ENCODE measurements at places on chromosomes 16 and 17.

DNA sequence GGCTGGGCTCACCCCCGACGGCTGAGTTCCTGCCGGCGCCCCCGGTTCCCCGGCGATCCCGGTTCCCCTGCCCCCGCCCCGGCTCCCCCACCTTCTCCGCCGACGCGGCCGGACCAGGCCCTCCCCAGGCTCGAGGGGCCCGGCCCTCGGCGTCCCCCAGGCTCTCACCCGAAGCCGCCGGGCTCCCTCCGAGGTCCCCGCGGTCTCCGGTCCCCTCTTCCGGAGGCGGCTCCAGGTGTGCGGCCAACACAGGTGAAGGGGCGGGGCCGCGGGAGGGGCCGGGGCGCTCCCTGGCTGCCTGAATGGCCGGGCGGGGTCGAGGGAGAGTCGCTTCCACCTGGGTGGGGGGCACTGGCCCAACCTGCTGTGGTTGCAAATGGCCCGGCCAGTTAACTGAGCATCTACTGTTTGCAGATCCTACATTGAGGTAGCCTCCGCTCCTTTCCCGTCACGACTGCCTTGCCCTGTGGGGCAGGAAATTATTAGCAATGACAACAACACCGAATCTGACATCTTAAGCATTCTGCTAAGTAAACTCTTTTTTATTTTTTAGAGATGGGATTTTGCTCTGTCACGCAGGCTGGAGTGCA lies at the start of gene BICDL2:
Gene BICDL2, minus strand, starts transcription at position 219 of the 590 bp plus-strand sequence. CDS start 1,448 bp downstream, outside the sequence.
- DNase-seq = no peak

GRCh38 chr17:49387498-49388289 lies 25.6 kb upstream of the ZNF652 start:
- no peak for DNase-seq

DNA sequence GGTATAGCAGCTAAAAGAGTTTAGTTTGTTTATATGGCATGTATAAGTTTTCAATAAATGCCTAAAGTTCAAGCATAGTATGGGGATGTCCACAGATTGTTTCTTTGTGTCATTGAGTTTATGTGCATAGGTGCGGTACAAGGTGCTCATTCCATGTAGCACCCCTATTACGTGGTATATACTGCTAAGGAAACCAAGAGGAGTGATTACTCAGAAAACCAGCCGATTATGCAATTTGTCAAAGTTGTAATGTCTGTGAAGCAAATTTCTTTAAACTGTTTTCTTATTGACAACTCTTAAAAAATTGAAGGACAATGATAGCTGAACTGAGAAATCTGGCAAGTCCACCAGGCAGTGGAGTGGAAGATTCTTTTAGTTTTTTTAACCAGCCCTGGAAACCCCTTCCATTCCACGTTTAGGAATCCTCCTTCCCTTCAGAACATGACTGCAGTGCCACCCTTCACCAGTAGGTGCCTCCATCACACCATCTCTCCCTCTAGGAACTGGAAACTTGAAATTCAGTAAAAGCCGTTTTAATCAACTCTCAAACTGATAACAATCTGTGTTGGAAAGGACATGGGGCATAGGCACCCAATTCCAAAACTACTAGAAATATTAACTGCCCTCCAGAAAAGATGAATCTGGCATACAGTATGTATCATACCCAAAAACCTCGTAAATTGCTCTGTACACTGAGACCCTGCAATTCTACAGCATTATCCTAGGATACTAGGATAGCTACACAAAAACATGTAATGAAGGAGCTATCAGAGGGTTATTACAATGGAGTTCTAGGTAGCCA lies 43.5 kb downstream of the REXO5 start:
- peak; percentile 59 for DNase-seq

DNA sequence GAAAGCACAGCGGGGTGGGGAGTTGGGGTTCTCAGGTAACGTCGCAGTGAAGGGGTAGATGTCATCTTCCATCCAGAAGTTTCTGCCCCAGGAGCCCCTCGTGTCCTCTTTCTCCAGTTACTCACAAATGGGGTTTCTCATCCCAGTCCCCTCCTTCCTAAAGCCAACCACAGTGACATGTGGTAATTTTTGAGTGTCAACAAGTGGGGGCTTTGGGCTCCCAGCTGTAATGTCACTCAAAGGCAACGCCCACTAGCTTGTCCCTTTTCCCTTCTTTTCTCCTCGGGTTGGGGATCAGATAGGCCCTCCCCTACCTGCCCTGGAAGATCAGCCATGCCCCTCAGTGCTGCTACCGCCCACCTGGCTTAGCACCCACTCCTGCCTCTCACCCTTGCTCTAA lies 14.4 kb downstream of the IRX5 start:
- no peak for DNase-seq

DNA sequence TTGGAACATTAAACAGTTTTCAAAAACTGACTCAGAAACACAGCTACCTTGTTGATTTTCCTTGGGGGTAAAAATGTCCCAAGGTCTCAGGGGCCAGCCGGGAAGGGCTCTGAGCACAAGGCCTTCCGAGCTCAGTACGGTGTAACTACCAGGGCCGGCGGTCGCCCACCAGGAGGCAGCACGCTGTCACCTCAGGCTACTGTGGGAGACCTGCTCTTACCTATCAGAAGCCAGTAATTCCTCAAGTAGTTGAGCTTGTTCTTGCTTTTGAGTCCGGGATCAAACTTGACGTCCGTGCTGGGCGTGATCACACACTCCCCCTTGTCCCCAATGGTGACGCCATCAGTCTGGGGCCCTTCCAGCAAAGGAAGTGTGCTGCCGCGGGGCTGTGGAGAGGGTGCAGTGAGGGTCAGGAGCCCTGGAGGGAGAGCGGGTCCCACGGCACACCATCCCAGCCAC lies 43.4 kb upstream of the ICAM2 start:
- DNase-seq = peak; percentile 73

GRCh38 chr16:13118091-13118490 lies 216.7 kb downstream of the SHISA9 start:
- DNase-seq = no peak

- no peak for DNase-seq
These were observed 4.0 kb downstream of the ZNF785 start for GRCh38 chr16:30581457-30581856.

DNA sequence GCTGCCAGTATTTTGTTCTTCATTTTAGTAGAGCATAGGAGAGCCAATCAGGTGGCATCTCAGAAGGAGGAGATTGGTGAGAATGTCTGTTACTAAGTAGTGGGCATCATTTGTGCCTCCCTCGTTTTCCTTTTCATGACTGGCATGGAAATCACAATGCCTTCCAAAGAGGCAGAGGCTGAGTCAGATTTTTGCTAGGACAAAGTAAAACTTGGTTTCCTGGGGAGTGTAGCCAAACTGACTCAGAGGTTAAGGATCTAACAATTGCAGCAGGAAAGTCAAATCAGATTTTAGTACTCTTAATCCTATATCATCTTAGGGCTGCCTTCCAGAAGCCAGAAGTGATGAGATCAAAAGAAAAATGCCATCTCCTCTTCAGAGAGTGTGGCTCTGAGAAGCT lies 138.7 kb downstream of the ANKFN1 start:
- DNase-seq = no peak

GRCh38 chr16:66262253-66263167 lies 104.0 kb upstream of the CDH5 start:
- no peak for DNase-seq

DNA sequence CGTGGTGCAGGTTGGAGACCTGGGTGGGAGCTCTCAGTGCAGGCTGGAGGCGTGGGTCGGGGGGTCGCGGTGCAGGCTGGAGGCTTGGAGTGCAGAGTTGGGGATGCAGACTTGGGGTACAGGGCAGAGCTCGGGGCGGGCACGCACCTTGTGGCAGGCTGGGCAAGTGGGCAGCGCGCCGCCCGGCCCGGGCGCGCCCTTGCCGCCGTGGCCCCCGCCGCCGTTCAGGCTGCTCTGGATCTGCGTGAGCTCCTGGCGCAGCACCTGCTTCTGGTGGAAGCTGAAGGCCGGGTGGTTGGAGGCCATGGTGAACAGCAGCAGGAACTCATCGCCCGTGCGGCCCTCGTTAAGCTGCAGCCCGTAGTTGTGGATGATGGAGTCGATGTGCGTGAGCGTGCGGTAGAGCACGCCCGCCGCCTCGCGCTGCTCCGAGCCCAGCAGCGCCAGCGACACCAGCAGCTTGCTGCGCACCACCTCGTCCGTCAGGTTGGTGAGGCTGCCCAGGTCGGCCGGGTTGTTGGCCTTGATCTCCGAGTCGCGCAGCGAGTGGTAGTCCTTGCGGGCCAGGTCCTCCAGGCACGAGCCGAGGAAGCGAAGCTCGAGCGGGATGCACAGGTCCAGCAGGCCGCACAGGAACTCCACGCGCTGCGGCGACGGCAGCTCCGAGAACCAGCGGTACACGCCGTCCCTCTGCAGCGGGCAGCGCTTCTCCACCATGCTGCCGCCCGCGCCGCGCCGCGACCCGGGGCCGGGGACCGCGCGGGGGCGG lies 1.1 kb downstream of the ZCCHC14 start:
- DNase-seq = no peak

DNA sequence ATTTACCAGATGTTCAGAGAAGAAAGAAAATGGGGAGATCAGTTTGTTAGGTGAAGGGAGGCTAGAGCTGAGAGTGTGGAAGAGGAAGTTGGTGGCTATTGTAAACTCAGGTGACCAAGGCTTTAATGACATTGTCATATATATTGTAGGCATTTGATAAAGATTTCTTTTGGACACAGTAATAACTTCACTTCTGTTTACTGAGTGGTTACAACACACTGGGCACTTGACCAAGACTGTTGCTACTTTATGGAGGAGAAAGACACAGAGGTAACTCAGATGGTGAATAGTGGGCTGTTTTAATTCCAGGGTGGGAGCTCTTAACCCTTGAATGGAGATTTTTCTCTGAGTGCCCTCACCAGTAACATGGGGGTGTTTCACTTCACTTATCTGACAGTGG lies 46.0 kb downstream of the TNRC6A start:
- DNase-seq = no peak

- DNase-seq = no peak
These were observed 18.6 kb downstream of the SNN start for GRCh38 chr16:11686713-11687380.

DNA sequence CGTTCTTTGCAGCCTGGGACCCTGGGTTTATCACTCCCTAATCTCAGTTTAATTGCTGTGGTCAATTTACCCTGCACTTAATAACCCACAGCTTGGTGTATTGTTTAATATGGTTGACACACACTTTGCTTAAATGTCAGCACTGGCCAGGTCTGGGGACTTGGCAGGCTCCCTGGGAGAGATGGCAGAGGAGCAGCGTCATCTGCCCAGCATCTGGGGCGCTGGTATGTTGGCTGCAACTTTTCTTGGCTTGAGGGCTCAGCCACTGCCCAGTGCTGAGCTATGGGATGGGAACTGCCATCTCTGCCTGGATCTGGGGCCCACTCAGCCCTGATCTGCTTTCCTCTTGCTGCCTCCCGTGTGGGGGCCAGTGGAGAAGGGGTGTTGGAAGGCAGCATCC lies 115.7 kb upstream of the IRX3 start:
- DNase-seq = no peak

GRCh38 chr16:72788269-72788809 lies 259.6 kb downstream of the ZFHX3 start:
- DNase-seq = no peak

GRCh38 chr17:79829004-79829403 lies 10.2 kb downstream of the CBX4 start:
- DNase-seq = no peak

GRCh38 chr16:2009791-2010510 lies at the start of gene ZNF598:
ZNF598 (minus strand) TSS chr16:2009821.
- DNase-seq = peak; percentile 69

- DNase-seq = no peak
These were observed 121.9 kb upstream of the CDH13 start for GRCh38 chr16:82504836-82505235.

- no peak for DNase-seq
These were observed 12.8 kb downstream of the MEOX1 start for GRCh38 chr17:43648916-43649315.

DNA sequence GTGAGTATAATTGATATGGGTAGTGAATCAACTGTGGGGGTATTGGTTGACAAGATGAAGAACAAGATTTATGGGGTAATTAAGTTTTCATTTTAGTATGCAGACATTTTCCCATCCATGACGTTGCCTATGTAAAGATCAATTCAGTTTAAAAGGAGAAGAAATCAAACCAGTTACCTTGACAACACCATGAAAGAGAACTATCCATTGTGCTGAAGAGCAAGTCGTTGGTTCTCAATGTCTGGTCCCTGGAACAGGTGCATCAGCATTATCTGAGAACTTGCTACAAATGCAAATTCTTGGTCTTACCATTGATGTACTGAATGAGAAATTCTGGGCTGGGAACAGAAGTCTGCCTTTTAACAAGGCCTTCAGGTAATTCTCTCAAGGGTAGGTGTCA lies 801 bp upstream of the OR4D2 start:
- DNase-seq = no peak

DNA sequence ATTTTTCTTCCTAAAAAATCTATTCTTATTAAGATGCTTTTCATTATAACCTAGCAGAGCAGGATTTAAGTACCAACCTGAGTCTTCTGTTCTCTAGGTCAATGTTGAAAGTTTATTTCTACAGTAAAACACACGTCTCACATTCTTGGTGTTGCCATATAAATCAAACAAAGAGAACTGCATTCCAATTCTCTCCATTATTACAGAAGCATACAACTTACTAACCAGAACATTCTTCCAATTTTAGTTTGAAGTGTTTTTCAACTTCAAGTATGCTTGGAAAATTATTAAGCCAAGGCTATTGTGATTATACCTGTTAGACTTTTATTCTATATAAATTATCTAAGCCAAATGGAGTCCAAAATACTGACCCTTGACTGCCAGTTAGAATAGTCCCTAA lies 110.4 kb upstream of the PMFBP1 start:
- DNase-seq = no peak

GRCh38 chr16:3058139-3059030 lies 7.1 kb upstream of the IL32 start:
- peak; percentile 36 for DNase-seq

- no peak for DNase-seq
These were observed 6.3 kb upstream of the ZCCHC14 start for GRCh38 chr16:87499189-87499486.

DNA sequence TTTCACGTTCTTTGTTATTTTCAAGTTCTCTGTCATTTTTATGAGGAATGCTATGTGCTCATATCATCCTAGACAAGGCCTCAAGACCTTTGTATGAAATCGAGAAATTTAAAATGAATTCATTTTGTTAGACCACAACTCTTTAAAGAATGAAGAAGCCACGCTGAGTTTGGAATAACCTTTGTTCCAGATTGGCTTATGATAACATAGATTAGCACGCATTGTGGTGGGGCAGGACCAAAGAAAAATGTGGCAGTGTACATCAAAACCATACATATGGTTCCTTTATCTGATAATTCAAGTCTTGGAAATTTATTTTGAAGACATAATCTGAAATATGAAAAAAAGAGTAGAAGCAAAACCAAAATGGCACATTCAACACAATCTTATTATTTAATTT lies 2.2 kb downstream of the HSD17B2 start:
- DNase-seq = no peak

GRCh38 chr17:27471321-27472269 lies 15.3 kb downstream of the KSR1 start:
- no peak for DNase-seq

DNA sequence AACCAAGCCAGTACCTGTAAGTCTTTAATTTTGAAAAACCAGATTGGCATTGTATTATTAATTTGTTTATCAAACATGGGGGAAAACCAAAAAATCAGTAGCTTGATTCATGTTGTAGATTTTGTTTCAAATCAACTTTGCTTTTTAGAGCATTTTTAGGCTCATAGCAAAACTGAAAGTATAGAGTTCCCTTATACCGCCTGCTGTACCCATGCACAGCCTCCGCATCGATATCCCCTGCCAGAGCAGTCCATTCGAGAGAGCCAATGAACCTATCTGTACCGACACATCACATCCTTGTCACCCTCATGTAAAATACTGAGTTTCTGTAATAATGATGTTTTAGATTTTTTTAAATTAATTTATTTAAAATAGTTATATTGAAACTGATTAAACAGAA lies 16.2 kb upstream of the MRC2 start:
- no peak for DNase-seq

GRCh38 chr16:84292011-84292410 lies 2.7 kb upstream of the WFDC1 start:
- no peak for DNase-seq

Measured in progenitor cell of endocrine pancreas (in vitro differentiated cells).